ENCODE measurements at places on chromosomes 7 and 10.

DNA sequence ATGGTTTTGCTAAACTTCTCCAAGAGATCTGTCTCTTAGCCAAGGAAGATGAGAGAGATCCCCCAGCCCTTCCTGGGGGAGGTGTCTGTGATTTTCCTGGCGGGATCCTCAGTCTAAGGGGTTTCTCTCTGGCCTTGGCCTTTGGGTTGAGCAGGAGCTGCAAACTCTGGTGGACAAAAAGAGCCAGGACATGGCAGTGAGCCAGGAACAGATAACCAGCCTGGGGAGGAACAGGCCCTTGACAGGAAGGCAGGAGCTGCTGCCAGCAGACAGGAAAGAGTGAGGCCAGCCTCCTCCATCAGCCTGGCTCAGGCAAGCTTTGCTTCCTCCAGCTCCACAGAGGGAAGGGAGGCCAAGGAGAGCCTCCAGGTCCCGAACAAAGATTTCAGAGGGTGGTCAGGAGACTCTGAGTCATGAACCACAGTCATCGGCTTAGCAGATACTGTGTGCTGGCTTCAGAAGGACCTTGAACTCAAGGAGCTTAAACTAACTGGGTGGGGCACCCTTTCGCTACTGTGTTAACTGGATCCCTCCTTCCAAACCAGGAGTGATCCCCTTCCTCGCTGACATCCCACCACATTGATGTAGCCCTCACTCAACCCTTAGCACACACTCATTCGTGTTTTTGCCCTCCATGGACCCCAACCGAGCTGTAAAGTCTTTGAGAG is 34.7 kb downstream of the DDIT4 start:
- peaks cover 9% of the 10 kb centered on the region for H3K27me3 ChIP-seq
- H3K27ac ChIP-seq: no peak overlapping the region
- no peak for DNase-seq
- H3K4me3 ChIP-seq: no peak overlapping the region
- H3K4me1 ChIP-seq: peaks cover 8% of the 10 kb centered on the region
- no peaks in the 10 kb centered on the region for H3K36me3 ChIP-seq

DNA sequence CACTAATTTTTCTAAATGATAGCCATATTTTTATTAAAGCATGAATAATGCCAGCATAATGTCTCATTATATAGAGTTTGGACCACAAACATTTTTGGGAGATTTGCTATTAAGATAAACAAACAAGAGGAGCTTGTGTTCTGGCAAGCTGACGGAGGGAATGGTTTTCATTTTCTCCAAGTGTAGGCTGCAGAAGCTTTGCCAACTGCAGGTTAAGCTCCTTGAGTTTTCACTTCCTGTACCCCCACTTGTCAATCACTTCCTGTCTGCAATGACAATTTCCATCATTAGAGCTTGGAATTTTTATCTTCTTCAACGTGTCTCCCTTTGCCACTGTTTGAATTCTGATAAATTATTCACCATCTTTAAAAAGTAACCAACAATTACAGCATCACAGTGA is 13.4 kb downstream of the EBF3 start:
- H3K4me1 ChIP-seq: peaks cover 16% of the 10 kb centered on the region
- H3K27ac ChIP-seq: no peak overlapping the region
- no peak overlapping the region for H3K4me3 ChIP-seq
- H3K27me3 ChIP-seq: peaks cover 73% of the 10 kb centered on the region
- H3K36me3 ChIP-seq: no peaks in the 10 kb centered on the region

DNA sequence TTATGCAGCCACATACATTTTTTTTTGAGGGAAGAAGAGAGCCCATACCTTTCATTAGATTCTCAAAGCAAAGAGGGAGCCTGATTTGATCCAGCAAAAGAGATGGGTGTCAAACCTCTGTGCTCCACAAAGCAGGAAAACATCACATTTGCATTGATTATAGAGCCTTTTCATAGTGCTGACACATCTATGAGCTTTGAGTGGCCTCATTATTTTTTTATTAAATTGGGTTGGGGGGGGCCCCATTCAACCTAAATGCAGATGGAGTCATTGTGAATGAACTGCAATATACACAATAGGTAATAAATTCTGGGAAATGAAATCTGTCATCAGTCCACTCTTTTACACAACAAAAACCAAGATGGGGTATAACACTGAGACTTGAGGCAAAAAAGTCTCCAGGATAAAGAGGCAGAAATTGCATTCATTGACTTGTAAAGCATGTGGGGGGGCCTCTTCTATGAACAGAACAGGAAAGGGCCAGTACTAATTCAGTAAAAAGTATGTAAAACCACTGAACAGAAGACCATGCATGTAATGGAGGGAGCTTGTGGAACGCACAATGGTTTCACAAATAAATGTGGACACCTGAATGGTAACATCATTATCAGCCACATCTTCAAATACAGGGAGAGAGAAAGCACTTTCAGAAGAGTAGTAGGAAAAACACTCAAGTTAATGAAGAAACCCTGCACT is 17.7 kb upstream of the ASB4 start:
- DNase-seq: no peak
- H3K4me1 ChIP-seq: peaks cover 18% of the 10 kb centered on the region
- H3K36me3 ChIP-seq: no peaks in the 10 kb centered on the region
- H3K27me3 ChIP-seq: no peaks in the 10 kb centered on the region

DNA sequence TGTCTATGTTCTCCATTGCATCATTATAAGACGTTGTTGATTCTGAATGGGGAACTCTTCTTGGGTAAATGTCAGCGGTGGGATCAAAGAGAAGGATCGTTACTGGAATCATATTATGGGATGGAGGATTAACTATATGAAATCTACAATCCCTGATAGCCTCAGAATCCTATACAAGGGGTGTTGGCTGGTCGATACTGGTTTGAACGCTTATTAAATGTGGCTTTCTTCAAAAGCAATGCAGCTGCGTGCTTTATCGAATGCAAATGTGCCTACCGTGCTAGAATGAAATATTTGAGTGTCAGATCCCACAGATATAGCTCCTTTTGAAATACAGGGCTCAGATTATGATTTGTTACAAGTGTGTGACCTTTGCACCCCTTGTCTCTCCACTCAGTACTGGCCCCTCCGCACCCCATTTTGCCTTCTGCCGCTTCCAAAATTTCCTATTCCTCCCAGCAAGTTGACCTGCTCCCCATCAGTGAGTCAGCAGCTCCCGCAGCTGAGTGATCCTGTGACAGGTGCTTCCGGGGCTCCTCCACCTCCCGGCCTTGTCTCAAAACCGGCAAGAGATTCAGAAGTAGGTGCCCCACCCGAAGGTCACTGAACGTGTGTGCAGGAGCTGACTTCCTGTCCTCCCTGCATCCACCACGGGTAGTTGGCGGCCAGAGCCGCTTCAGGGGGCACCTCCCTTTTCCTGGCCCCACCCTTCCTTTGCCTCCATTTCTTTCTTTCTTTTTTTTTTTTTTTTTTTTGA is 76.6 kb downstream of the PTPRE start:
- no peak overlapping the region for H3K27ac ChIP-seq
- H3K4me3 ChIP-seq: no peak overlapping the region
- H3K27me3 ChIP-seq: no peaks in the 10 kb centered on the region
- H3K36me3 ChIP-seq: peaks cover 1% of the 10 kb centered on the region
- H3K4me1 ChIP-seq: no peaks in the 10 kb centered on the region

- no peak overlapping the region for H3K27ac ChIP-seq
- H3K4me3 ChIP-seq: no peak overlapping the region
- peaks cover 5% of the 10 kb centered on the region for H3K27me3 ChIP-seq
These were observed 29.8 kb downstream of the ITPRIP start for GRCh38 chr10:104308439-104308903.

DNA sequence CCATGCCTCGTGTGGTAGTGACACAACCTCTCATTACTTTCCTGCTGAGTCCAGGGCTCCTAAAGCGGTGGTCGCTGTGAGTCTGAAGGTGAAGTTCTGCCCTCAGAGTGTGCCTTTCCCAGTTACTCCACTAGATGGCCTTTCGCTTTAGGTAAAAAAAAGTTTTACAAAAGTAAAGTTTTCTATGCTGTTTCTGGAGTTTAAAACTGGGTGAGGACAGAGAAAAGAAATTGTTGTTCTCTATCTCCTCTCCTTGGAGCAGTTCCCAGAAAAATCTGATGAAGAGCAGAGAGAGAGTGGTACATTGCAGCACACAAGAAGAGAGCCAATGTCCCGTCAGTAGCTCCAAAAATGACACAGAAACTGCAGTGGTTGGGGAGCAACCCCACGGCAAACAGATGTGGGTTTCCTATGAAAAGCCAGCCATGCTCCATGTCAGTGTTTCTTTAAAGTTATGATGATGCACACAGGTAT is 257.1 kb downstream of the GLI3 start:
- no peak for DNase-seq
- no peak overlapping the region for H3K27ac ChIP-seq
- H3K4me1 ChIP-seq: no peaks in the 10 kb centered on the region
- H3K36me3 ChIP-seq: no peaks in the 10 kb centered on the region

GRCh38 chr10:20623546-20623945 is 273.6 kb downstream of the NEBL start:
- no peaks in the 10 kb centered on the region for H3K27me3 ChIP-seq
- DNase-seq: no peak
- no peak overlapping the region for H3K27ac ChIP-seq
- peaks cover 7% of the 10 kb centered on the region for H3K4me1 ChIP-seq
- no peak overlapping the region for H3K4me3 ChIP-seq
- H3K36me3 ChIP-seq: no peaks in the 10 kb centered on the region

DNA sequence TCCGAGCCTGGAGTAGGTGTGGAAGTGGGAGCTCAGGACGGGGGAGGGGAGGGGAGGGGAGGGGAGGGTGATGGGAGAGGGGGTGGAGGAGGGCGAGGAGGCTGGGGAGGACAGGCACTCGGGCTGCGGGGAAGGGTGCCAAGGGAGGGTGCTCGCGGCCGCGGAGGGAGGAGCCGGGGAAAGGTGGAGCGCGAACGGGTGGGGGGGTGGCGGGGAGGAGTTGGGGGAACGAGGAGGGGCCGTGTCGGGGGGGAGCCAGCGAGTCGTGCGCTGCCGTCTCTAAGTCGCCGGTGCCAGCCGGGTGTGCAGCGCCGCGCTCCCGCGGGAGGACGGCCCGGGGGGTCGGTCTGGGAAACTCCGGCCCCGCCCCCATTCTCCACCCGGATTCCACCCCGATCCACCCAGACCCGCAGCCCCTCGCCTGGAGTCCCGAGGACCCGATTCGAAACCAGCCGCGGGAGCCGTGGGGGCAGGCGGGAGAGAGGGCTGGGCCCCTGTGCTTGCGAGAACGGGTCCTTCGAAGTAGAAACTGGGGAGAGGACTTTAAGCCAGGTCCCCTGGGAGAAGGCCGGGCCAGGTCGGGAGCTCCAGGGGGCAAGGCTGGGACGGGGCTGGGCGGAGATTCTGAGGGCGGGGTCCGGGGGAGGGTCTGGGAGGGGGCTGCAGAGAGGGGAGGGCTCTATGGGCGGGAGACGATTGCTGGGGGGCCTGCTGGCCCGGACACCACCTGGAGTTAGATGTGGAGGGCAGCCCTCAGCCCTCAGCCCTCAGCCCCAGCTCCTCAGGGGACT is at the start of gene ZNF467:
ZNF467 (minus strand) TSS at position 143 of the 791 bp plus-strand sequence. CDS start 2,556 bp downstream, outside the sequence.
- peak within 1 kb of the TSS; percentile 72 for H3K4me3 ChIP-seq
- H3K27ac ChIP-seq: no peak within 1 kb of the TSS
- peaks cover 2% of the 10 kb centered on the region for H3K4me1 ChIP-seq
- H3K36me3 ChIP-seq: peaks cover 2% of the 10 kb centered on the region

DNA sequence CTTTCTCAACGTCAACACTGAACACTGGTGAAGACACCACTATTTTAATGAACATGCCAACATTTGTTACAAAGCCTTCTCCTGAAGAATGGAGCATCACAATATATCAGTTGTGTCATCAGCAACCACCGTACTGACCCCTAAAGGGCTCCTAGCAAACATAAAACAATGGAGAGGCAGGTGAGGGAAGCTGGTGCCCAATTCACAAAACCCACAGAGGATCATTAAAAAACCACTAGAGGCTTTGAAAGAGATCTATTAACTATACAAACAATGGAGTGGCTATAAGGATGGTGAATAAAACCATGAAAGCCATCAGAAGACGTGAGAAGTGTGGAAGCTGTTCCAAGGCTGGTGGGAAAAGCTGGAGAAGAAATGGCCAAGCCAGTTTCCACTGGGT is 150.8 kb downstream of the FAM107B start:
- no peak for DNase-seq
- no peaks in the 10 kb centered on the region for H3K36me3 ChIP-seq
- no peaks in the 10 kb centered on the region for H3K27me3 ChIP-seq

- H3K4me3 ChIP-seq: no peak overlapping the region
- no peaks in the 10 kb centered on the region for H3K27me3 ChIP-seq
- no peaks in the 10 kb centered on the region for H3K4me1 ChIP-seq
These were observed 107.8 kb downstream of the HECW1 start for GRCh38 chr7:43220250-43220649.

- H3K4me1 ChIP-seq: peaks cover 3% of the 10 kb centered on the region
- no peak for DNase-seq
- H3K27ac ChIP-seq: no peak overlapping the region
These were observed 411.9 kb downstream of the TFEC start for GRCh38 chr7:115618676-115619075.

GRCh38 chr7:132653366-132653930 is 77.2 kb upstream of the PLXNA4 start:
- peaks cover 17% of the 10 kb centered on the region for H3K27me3 ChIP-seq
- H3K36me3 ChIP-seq: no peaks in the 10 kb centered on the region
- no peak for DNase-seq
- H3K4me1 ChIP-seq: peaks cover 9% of the 10 kb centered on the region
- no peak overlapping the region for H3K27ac ChIP-seq

DNA sequence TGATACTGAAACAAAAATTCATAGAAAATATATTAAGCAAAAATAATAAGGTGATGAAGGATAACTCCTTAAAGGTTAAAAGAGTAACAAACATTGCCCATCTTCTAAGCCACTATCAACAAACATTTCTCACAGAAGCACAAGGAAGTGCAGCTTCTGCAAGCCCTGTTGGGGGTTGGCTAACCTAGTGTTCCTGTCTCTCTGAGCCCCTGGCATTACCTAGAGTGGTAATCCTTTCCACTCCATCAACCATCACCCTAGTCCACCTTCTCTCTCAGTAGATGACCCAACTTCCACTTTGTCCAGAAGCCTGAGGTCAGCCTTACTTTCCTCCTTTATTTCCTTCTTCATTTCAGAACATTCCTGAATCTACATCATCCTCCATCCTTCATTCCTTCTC is 59.7 kb downstream of the HIPK2 start:
- no peak overlapping the region for H3K4me3 ChIP-seq
- H3K36me3 ChIP-seq: peaks cover 22% of the 10 kb centered on the region
- DNase-seq: no peak
- no peaks in the 10 kb centered on the region for H3K27me3 ChIP-seq
- no peak overlapping the region for H3K27ac ChIP-seq

GRCh38 chr10:37700886-37701780 is 156.3 kb downstream of the ZNF248 start:
- H3K27ac ChIP-seq: no peak overlapping the region
- no peaks in the 10 kb centered on the region for H3K4me1 ChIP-seq
- no peak for DNase-seq
- H3K27me3 ChIP-seq: no peaks in the 10 kb centered on the region

GRCh38 chr7:157493017-157493416 is 156.2 kb downstream of the DNAJB6 start:
- H3K27me3 ChIP-seq: peaks cover 17% of the 10 kb centered on the region
- no peak overlapping the region for H3K4me3 ChIP-seq
- H3K36me3 ChIP-seq: peaks cover 1% of the 10 kb centered on the region
- H3K27ac ChIP-seq: no peak overlapping the region

GRCh38 chr7:123789817-123790216 is 41.0 kb upstream of the WASL start:
- H3K4me1 ChIP-seq: peaks cover 5% of the 10 kb centered on the region
- H3K27ac ChIP-seq: no peak overlapping the region
- no peak for DNase-seq
- no peaks in the 10 kb centered on the region for H3K27me3 ChIP-seq
- H3K4me3 ChIP-seq: no peak overlapping the region

- H3K36me3 ChIP-seq: no peaks in the 10 kb centered on the region
- DNase-seq: no peak
- H3K27ac ChIP-seq: no peak overlapping the region
- H3K4me1 ChIP-seq: no peaks in the 10 kb centered on the region
These were observed 36.1 kb upstream of the HECTD2 start for GRCh38 chr10:91374052-91374451.

- H3K4me3 ChIP-seq: no peak overlapping the region
- H3K27ac ChIP-seq: no peak overlapping the region
- DNase-seq: no peak
- no peaks in the 10 kb centered on the region for H3K4me1 ChIP-seq
These were observed 31.9 kb upstream of the SMKR1 start for GRCh38 chr7:129470411-129470810.
